NCI-H1436 treated with DMSO at 0.1 percent for 48 hours (cell line): ENCODE measurements at places on chromosomes 13 and 19.

DNA sequence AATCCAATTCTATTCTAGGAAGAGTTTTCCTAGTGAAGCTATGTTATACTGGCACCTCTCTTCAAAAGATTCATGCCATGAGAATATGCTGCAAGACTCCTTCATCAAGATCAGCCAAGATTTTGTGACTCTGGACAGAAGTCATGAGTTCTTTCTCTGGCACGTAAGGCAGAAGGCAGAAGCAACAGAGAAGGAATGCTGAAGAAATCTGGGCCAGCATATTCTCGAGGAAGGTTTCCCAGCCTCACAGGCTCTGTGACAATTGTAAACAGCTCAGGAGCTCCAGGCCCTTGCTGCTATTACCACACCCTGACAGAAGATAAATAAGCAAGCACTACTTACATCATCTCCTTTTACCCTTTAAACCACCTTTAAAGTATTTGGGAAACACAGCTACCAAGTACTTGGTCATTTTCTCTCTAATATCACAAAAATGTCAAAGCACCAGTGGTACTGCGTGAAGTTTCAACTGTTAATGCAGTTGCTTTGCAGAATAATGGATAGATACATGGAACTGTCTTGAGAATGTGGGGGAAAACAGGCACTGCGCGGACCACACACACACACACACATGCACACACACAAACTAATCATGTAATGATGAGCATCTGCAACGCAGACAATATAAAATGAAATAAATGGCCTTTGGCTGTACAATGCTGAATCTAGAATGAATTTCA, 55.4 kb downstream of the INTS6 start:
- DNase-seq, result no peak

DNA sequence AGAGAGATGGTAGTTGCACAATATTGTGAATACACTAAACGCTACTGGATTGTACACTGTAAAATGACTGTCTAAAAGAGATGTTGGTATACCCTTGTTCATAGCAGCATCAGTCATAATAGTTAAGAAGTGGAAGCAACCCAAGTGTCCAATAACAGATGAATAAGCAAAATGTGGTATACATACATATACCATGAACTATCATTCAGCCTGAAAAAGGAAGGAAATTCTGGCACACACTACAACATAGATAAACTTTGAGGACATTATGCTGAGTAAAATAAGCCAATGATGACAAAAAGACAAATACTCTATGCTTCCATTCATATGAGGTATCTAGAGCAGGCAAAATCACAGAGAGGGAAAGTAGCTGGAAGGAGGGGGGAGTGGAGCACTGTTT, 16.0 kb downstream of the DZIP1 start:
- DNase-seq, result no peak

DNA sequence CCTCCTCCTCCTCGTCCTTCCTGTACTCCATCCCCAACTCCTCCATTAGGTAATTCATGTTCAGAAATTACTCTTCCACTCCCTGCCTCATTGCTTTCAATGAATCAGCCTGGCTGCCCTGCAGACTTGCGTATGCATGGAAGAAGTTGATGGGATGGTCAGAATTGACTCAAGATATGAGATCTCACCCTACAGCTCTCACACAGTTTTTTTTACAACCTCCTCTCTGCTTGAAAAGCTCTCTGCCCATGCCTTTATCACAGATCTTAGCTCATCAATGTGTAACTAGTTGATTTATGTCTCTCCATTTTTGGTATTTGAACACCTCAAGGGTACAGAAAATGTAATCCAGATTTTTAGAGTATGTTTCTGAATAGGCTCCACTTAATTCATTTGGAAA, 506.9 kb downstream of the TBC1D4 start:
- DNase-seq, result no peak

- DNase-seq, result no peak
Observed at GRCh38 chr13:105982219-105982930, 553.1 kb downstream of the EFNB2 start.

GRCh38 chr13:53560556-53560955, 531.9 kb downstream of the OLFM4 start:
- no peak for DNase-seq

GRCh38 chr19:51285682-51286081, 25.8 kb upstream of the IGLON5 start:
- DNase-seq, result no peak

GRCh38 chr13:27601803-27602202, 18.5 kb downstream of the LNX2 start:
- DNase-seq, result no peak

DNA sequence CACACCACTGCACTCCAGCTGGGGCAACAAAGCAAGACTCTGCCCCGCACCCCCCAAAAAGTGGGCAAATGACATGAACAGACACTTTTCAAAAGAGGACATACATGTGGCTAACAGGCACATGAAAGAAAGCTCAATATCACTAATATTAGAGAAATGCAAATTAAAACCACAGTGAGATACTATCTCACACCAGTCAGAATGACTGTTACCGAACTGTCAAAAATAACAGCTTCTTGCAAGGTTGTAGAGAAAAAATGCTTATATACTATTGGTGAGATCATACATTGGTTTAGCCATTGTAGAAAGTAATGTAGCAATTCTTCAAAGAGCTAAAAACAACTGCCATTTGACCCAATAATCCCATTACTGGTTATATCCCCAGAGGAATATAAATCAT, 99.5 kb upstream of the SPATA13 start:
- DNase-seq, result no peak

DNA sequence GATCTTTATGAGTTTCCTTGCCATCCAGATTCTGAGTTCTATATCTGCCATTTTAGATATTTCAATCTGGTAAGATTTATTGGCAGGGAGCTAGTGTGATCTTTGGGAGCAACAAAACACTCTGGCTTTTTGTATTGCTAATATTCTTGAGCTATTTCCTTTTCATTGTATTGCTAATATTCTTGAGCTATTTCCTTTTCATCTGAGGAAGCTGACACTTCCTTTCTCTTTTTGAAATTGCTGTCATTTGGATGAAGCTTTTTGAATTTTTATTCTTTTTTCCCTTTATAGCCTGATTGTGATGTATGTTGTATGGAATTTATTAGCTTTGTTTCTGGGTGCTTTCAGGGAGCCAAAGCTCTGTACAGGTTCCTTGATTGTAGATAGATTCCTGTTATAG, 873.5 kb upstream of the ATXN8OS start:
- DNase-seq, result no peak

GRCh38 chr13:22196777-22197176, 525.9 kb downstream of the FGF9 start:
- DNase-seq, result no peak

DNA sequence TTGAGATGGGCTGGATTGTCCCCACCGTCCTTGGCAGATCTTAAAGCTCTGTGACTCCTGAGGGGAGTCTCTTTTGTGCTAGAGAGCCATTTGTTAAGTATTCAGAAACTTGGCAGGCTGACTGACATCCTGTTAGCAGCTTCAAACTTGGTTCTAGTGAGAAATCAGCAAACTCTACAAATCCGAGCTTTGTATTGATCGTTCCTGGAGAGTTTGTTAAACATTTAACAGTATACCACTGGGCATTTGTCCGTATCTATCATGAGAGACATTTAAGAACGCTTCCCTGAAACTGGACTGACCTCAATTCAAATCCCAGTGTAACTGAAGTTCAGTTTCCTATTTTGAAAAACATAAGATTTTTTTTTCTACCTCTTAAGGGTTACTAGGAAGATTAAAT, 3.1 kb downstream of the ATP12A start:
- no peak for DNase-seq

DNA sequence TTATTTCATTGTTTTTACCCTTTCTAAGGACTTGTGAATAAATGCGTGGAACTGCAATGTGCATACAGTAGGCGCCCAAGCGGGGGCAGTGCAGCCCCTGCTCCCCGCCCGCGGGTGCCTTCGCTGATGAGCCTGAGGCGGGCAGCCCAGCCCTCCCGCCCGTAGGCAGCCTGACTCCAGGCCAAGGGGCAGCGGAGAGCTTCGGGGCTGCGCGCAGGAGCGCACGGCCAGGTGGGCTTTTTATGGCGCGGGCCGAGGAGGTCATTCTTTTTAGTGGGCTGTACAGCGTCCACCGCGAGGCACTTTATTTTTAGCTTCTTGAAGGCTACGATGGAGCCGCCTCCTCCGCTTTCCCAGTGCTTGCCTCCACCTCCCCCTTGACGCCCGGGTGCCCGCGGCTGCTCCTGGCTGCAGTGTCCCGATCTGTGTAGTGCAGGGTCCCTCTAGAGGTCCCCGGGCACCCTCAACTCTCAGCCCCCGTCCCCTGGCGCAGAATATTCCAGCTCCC, 60.5 kb downstream of the CCNE1 start:
- no peak for DNase-seq

- no peak for DNase-seq
Observed at GRCh38 chr13:47277774-47278173, 380.9 kb upstream of the HTR2A start.

DNA sequence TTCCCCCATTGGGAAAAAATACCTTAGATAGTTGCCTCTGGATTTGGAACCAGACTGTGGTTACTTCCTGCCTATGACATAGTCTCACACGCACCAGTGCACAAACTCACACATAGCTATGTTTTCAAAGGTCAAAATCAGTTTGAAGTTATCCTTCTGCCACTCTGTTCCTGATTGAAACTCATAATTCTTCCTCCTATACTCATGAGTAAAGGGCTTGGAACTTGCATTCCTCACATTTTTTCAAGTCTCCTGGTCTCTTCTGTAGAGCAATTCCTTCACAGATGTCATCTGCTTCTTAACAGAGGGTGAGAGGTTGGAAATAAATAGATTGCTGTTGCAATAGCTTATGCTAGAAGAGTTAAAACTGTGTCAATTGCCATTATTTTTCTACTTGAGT, 18.6 kb upstream of the POSTN start:
- DNase-seq, result no peak

- no peak for DNase-seq
Observed at GRCh38 chr13:108407495-108407894, 138.0 kb downstream of the TNFSF13B start.

GRCh38 chr13:31970231-31970930, 61.2 kb upstream of the FRY start:
- DNase-seq, result no peak

DNA sequence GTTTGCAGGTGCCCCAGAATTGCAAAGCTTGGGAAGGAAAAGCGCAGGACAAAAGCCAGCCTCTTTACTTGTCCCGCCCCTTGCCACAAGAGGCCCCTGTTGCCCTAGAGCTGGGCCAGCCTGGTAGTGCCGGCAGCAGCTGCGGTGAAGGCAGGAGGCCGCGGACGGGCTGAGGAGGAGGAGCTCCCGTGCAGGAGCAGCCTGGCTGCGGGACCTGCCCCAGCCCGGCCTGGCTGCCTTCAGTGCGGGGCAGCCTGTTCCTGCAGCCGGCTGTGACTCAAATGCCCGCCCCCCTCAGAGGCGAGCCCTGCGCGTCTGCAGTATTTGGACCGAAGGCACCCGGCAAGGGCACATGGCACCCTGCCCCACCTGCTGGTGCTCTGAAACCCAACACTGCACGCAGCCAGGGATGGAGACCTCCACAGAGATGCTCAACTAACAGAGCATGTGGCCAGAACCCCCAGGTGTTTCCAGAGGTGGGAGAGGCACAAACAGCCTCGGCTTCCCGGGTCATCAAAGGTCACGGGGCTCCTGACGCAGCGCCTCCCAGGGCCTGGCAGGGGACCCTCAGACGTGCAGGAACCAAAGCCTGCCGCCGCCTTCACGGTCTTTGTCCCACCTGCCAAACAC, 29.7 kb downstream of the NAXD start:
- DNase-seq, result no peak

DNA sequence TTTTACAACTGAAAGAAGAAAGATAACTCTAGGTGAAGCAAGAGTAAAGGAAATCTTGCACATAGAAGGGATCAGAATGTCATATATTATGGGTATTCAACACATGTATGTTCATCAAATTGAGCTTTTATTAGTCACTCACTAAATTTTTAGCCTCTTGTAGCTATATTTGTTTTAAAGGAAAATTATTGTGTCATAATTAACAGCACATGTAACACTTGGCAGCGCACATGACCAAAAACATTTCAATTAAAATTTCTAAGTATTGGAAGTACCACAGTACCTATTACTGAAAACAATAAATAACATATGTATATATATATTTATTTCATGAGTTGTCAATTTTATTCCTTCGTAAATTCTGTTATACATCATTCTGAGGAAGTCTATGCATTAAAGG, 2800.4 kb downstream of the PCDH9 start:
- DNase-seq, result no peak

DNA sequence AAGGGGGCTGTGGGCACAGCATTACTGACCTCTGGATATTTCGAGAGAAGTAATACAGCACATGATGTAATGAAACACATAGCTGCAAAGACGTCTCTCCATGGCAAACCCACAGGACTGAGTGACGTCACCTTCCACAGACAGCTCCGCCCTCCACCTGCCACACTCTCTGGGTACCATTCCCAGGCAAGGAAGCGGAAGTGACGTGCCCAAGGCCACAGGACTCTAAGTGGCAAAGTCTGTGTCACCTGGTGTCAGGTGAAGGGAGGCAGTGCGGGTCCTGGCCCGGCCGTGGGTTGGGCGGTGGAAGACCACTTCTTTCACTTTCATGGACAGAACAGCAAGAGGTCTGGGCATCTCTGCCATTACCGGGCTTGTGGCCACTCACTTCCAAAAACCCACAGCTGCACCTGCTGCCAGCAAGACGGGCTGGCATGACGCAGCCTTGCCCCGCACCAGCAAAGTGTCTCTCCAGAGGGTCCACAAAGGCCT, 6.8 kb upstream of the ADPRHL1 start:
- DNase-seq, result no peak

DNA sequence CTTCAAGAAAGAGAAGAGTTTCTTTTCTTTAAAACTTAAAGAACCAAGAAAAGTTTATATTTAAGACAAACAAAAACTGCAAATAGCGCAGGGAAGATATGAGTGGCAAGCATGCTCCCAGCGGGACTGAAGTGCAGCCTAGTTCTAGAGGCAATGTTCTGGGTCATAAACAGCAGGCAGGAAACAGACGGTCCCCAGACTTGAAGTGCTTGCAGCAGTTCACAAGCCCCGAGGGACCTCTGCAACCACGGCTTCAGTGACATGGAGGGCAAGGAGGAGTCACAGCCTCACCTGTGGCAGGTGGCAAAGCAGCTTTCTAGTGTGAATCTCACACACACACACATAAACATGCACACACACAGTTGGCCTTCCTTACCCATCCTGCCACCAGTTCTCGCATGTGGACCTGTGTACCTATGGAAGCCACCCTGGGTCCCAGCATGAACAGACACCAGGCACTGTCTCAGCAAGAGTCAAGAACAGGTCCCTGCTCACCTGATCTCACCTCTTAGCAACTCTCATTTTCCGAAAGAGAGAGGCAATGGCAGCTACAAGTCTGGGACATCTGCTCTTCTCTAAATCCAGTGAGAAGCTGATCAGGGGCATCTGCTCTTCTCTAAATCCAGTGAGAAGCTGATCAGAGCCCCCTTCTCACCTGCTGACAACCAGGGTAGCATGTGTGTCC, 162.0 kb downstream of the EFNB2 start:
- peak; percentile 65 for DNase-seq

GRCh38 chr19:17942582-17943273, 9.9 kb downstream of the CCDC124 start:
- DNase-seq, result no peak

- no peak for DNase-seq
Observed at GRCh38 chr13:50713523-50714248, 129.8 kb downstream of the DLEU7 start.

GRCh38 chr19:17323300-17323963, 11.2 kb downstream of the ANO8 start:
- no peak for DNase-seq
